NCI-H526 treated with DMSO at 0.1 percent for 48 hours (cell line): ENCODE measurements at places on chromosomes 12 and 14.
A peak's percentile ranks its signal among the peaks of the same experiment; 100 is the strongest.

DNA sequence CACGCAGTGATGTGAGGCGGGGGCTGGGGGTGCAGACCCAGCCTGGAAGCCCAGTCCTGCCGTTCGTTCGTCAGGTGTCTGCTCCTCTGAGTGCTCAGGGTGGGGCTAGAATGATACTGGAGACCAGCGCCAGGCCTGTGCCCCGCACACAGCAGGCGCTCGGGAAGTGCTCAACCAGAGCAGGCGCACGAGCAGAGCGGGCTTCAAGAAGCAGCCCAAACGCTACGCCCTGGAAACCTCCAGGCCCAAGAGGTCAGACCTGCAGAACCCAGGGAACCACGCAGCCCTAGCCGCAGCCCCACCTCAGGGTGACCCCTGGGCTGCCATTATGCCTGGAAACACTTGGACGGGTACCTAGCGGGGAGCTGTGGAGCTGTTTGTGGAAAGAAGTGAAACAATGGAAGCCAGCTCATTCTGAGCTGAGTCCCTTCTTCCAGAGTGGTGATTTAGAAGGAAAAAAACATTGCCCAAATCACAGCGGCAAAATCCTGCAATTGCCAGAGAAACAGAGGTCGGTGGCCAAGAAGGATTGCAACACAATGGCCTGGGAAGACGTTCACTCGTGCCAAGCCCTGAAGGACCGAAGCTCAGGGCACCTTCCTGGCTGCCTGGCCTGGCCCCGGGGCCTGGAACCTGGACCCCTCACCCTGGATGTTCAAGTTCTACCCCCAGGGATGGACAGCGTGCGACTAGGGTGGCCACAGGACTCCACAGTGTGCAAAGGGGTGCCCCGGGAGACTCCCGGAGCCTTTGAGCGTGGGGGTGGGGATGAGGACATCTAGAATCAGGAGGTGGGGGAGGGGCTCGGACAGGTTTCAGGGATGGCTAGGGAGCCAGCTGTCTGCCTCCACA lies 40.4 kb upstream of the DIO3 start:
- DNase-seq = no peak

DNA sequence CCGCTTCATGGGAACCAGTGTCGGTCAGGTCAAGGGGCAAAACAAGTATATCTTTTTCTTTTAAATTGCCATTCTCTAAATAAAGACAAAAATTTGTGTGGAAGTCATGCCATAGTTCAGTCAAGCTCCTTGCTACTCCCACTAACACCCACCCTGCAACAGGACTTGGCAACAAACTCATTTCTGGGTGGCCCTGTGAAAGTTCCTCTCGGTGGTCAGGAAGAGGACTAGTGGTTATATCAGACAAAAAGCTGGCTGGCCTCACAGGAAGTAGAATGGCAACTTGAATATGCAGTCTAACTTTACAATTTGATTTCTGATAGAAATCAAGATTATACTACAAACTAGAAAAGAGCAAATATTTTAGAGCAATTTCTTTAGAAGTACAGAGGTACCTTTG lies 11.2 kb downstream of the DHRS7 start:
- no peak for DNase-seq

DNA sequence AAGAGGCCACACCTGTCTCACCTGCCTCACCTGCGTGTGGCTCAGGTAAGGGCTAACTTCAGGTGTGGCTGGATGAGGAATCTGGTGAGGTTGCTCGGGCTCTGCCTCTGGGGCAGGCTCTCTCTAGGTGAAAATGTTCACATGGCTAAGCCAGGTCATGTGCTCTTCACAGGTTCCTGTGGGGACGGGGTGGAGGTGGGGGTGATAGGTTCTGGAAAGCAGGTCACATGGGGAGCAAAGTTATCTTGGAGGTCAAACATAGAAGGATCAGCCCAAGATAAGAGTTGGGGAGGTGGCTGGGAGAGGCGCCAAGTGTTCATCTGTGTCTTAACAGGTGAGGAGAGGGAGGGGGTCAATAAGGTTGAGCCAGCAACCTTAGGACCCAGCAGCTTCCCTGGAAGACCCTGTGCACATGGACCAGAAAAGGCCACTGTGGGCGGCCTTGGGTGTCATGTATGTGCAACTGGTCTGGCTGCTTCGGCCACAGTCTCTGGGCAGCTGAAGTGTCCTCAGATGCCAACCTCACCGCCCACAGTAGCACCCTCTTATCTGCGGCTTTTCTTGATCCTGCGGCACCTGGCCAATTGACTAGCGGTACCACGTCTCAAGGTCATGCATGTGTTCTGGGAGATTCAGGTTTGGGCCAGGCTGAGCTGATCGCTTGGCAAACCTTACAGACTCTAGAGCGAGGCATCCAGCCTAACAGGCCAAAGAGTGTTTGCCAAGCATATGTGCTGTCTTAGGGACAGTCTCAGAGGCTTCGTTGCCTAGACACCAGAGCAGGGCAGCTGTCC lies 60.5 kb downstream of the CACNA1C start:
- no peak for DNase-seq

GRCh38 chr12:54394281-54394719 lies 9.8 kb upstream of the ZNF385A start:
- peak; percentile 11 for DNase-seq

- DNase-seq = no peak
These were observed 48.9 kb downstream of the NTN4 start for GRCh38 chr12:95741635-95742034.
